ENCODE measurements at places on chromosomes 12 and 14.

- DNase-seq: no peak
Measured at GRCh38 chr14:21229821-21230220, 39.4 kb downstream of the HNRNPC start.

DNA sequence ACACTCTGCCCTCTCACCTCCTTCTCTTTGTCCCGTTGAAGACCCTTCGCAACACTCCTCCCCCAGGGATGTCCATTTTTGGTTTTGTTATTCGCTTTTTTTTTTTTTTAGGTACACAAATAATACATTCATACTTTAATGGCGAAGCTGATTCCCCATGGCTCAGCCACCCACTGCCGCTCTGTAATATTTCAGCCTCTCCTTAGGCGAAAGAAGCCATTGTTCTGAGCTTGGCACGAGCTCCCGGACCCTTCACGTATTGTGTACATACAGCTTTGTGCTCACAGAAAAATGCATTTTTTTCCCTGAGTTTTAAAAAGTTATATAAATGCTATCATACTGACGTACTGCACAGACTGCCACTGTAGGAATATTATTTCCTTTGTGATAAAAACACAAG lies 115.0 kb downstream of the TMEM132C start:
- no peak for DNase-seq

GRCh38 chr12:64646318-64646717 lies 36.0 kb downstream of the RASSF3 start:
- DNase-seq: no peak

DNA sequence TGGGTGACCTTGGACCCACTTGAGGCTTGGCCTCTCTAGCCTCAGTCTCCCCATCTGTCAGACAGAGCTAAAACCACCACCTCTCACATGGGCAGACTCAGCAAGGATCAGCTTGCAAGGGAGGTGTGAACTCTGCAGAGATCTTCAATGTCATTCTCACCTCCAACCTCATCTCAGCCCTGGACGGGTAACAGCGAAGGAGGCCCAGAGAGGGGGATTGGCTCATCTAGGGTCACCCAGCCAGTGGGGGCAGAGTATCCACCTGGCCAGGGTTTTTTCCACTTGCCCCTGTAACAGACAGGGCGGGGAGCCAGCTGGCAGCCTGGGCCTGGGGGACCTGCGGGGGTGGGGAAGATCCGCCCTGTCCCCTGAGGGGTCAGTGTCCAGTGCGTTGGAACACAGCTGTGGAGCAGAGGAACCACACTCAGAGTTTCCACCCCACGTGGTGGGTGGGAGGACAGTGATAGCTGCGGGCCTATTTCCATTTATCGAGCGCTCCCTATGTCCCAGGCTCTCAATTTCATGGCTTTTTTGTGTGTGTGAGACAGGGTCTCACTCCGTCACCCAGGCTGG lies 27.4 kb downstream of the DTX1 start:
- DNase-seq: no peak

GRCh38 chr12:48800457-48800856 lies 11.6 kb upstream of the ADCY6 start:
- DNase-seq: no peak
